AG04449 (cell line): ENCODE measurements at places on chromosomes 4 and X.

DNA sequence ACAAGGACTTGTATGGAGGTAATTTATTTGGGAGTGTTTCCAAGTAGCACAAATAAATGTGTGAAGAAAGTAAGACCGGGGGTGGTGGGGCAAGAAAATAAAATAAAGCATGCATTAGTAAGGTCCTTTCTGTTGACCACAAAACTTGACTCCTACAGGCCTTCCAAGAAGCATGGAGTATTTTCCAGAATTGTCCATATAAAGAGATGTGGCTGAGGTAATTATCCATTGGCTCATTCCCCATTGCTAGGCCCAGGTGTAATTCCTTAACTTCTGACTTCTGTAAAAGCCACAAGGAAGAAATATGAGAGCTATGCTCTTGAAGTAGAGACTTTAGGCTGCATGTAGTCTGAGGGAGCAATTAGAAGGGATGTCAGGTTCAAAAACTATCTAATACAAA, 430.5 kb upstream of the PABPC4L start:
- no peak for DNase-seq

- peak; percentile 37 for DNase-seq
Measured at GRCh38 chrX:22686138-22686541, 313.6 kb upstream of the DDX53 start.

DNA sequence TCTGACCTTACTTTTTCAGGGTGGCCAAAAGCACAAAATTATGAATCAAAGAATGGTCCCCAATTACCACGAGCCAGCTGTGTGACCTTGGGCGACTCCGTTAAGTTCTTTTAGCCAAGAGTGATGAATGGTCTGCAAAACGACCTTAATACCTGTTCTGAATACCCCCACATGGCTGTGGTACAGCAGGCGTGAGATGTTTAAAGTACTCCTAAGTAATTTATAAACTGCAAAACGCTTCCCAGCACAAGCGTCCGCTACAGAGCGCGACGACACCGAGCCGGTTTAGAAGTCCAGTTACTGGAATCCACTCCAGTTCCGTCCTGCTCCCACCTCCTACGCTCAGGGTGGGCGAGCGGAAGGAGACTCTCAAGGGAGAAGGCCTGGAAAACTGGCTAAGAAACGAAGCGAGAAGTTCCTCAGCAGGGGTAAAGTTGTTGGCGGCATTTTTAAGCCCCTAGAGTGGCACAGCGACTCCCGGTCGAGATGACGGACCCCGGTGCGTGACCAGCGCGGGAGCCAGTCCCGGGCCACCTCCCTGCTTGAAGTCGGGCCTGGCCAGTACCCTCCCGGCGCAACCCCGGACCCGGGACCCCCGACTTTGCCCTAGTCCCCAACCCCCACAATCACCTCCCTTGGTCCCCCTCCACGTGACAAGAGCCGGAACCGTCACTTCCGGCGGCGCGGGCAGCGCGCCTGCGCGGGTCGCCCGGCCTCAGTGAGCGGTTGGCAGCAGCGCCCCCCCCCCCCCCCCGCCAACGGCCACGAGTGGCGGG, 659 bp upstream of the BMP2K start:
- DNase-seq = no peak

DNA sequence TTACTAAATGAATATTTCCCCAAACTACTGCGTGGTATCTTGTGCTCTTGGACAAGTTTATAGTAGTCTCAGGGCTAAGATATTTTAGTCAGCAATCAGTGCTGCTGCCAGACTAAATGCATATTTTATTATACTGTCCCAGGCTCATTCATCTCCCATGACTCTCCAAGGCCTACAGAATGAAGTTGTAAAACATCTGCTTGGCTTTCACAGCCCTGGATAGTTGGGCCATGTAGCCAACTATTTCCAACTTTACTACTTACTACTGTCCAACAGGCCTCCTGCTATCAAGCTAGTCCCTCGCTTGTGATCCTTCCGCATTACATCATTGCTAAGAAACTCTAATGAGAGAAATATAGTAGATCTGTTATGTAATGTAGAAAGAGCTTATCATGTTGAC, 31.4 kb downstream of the MAGEB16 start:
- no peak for DNase-seq

DNA sequence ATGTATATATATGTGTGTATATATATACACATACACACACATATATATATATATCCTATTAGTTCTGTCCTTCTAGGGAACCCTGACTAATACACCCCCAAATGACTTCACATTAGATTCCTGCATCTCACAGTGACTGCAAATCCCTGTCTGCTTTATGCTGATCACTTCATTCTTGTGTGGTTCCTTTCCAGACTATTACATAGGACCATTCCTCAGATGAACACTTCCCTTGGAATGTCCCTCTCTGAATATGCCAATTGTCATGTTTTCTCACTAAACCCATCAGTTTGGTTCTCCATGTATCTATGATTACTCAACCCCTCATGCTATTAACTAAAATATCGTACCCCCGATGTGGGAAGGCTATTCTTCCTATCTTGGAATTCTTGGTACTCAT, 605.2 kb upstream of the NR3C2 start:
- DNase-seq = no peak
